ENCODE measurements at places on chromosomes 16 and 17.

GRCh38 chr16:55056585-55057401 is 126.1 kb downstream of the IRX5 start:
- peak; percentile 34 for DNase-seq

DNA sequence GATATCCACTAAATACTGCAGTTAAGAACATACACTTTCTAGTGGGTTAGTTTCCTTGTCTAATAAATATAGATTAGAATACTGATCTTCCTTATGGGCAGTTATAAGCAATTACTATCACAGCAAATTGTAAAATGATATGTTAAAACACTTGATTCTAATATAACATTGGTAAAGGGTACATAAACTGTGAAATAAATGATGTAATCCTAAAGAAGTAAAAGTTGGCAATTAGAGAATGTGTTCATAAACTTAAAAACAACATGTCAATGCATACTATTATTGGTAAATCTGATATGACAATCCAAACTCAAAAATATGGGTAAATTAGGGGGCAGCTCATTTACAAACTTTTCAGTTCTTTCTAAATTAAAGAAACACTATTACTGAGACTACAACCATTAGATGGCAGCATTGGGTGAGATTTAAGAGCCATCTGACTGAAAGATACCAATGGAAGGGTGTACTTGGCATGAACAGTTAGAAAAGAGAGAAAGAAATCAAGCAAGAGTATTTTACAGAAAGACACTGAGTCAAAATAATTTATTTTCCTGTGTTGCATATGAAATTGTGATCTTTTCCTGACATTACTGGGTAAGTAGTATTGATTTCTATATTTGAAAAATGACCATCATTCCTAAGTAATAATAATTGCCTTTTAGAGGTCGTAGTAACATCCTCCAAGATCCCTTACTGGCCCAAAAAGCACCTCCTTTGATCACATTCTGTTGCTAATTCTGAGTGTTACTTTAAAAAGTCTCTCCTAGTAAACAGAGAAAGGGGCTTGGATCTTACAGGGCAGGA is 119.6 kb downstream of the SPAG9 start:
- peak; percentile 42 for DNase-seq

DNA sequence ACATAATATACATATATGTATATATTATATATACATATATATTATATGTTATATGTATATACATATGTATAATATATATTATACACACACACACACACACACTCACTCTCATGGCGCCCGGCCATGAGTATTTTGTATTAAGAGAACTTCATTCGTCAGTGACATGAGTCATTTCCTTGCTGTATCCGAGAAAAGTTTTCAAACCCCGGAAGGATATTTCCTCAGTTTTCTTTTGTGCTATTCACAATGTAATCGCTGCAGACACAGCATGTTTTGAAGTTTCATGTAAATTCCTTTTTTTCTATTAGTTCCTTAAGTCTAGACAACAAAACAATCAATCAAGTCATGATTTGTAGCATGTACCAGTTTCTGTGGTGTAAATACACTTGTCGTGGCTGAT is 33.3 kb downstream of the OR1D5 start:
- no peak for DNase-seq

GRCh38 chr17:8563024-8563776 is 67.3 kb downstream of the MYH10 start:
- DNase-seq, result no peak

- no peak for DNase-seq
Observed at GRCh38 chr16:69320740-69321073, 9.6 kb downstream of the VPS4A start.

- DNase-seq, result no peak
Observed at GRCh38 chr16:52254746-52255145, 292.2 kb downstream of the TOX3 start.

- no peak for DNase-seq
Observed at GRCh38 chr17:50882851-50883250, 16.7 kb upstream of the TOB1 start.

DNA sequence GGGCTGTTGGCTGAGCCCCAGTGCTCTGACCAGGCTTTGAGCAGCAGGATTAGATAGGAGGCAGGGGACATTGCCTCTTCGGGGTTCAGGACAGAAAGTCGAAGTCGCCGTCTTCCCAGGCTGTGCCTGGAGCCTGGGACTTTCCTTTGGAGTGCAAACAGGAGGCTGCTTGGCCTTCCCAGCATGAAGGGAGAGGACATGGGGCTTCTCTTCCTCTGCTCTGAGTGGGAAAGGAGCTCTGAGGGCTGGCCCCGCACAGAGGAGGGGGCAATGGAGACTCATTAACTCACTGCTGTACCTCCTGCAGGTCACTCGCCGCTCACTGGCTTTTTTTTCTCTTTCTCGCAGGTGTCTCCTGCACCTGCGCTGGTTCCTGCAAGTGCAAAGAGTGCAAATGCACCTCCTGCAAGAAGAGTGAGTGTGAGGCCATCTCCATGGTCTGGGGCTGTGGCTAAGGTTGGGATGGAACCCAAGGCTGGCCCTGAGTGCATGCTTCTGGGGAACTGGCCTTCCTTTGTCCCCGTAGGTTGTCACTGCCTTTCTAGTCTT is 642 bp downstream of the MT1F start:
- DNase-seq, result no peak

DNA sequence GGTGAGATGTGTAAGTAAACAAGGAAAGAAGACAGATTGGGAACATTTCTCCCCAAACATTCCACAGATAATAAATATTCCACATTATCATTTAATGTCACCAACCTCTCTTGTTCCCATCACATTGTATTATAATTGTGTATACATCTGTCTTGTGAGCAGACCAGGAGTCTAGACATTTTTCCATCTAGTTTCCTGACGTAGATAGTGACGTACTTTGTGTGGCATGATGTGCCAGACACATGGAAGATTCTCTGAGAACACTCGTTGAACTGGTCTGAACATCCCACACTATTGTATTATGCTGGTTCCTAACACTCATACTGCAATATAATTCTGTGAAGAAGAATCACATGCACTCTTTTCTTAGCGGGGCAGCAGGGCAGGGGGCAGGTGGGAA is 34.0 kb downstream of the WSB1 start:
- no peak for DNase-seq

DNA sequence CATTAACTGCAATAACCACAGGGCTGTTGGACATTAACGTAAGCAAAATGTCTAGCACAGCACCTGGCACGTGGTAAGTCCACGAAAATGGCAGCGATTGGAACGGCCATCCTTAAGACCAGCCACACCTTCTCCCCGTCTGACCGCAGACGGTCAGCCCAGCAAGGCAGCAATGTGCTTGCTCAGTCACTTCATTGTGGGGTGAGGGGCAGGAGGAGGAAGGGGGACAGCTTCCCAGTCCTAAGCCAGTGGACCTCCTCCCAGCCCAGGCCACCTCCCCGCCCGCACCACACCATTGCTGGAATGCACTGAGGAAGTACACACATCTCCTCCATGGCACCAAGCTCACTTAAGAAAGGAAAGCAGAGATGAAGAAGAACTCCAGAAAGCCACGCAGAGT is 8.6 kb upstream of the MYLK3 start:
- DNase-seq, result no peak

DNA sequence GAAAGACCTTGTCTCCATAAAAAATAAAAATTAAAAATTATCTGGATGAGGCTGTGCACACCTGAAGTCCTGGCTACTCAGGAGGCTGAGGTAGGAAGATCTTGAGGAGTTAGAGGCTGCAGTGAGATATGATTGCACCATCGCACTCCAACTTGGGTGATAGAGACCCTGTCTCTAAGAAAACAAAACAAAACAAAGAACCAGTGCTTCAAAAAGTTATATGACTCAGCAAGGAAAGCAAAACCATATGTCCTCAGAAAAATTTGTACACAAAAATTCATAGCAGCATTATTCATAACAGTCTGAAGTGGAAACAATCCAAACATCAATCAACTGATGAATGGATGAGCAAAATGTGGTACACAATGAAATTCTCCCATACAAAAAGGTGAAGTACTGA is 48.9 kb downstream of the SLFN5 start:
- no peak for DNase-seq

- no peak for DNase-seq
Observed at GRCh38 chr16:75065521-75066149, 50.9 kb downstream of the LDHD start.

DNA sequence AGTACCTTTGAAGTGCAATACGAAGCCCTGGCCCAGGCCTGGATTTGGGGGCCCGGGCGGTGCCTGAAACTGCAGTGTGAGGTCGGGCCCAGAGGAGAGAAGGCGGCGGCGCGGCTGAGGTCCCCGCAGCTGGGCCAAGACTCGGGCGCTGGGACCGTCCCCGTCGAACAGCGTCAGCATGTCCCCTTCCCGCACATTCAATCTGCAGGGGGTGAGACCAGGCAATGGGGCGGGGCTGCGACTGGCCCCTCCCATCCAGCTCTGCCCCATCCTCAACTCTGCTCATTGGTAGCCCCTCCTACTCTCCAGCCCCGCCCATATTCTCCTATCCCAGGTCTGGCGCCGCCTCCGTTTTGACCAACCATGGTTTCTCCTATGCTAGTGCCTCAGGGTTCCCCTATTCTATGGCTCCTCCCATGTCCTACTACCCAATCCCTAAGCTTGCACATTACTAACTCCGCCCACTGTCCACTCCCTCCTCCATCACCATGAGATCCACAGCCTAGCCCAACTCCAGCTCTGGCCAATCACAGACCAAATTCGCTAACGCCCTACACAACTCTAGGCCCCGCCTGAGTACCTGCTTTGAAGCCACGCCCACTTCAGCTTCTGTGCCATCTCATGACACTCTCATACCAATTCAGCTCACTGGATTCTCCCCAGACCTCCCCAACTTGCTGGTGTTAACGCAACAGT is 14.4 kb upstream of the CDIPT start:
- DNase-seq, result no peak

- DNase-seq, result no peak
Observed at GRCh38 chr17:10211666-10212065, 13.3 kb upstream of the GAS7 start.

DNA sequence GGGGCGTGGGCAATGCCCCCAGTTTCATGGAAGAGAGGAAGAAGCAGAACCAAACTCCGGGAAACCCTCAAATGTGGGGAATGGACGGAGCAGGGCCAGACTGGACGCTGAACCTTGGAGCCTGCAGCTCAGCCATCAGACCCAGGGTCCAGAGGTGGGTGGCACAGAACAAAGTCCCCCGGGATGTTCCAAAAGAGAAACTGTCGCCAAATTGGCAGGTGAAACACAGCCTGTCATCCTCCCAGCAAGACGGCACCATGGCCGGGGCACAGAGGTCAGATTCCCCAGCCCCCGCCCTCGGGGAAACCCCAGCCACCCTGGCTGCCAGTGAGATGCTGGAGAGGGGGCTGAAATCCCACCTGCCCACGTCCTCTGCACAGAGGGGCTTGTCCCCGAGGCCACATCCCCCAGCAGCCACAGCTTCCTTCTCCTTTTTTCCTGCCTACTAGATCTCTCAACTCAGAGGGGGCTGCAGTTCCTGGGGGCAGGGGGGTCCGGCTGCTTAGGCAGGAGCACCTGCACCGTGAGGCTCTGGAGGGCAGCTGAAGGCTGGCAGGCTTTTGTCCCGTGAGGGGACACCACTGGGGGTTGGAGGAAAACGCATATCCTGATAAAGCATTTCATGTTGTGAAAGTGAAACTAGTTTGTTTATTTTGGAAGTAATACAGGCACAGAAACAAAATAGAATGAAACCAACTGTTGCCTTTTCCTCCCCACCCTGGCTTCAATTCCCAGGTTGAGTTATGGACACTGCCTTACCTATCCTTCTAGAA is 1.2 kb upstream of the SECTM1 start:
- DNase-seq, result no peak

GRCh38 chr16:12311309-12311708 is 334.8 kb downstream of the SNX29 start:
- DNase-seq, result no peak

DNA sequence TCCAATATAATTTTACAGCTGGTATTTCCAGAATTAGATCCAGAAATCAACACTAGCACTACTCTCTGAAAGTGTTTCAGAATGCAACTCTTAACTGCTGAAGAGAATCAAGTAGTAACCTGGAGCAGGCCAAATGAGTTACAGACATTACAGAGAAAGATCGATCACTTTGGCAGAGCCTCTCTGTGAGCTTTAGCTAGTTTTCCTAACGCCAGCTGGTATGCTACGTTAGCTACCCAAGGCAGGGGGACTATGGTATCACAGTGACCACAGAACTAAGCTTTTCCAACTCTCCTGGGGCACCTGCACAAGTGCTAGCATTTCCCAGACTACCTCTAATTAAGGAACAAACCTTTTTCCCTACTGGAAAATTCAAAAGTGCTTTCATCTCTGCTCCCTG is 30.4 kb downstream of the TRAF4 start:
- no peak for DNase-seq

- no peak for DNase-seq
Observed at GRCh38 chr17:81695211-81695610, 8.0 kb upstream of the MRPL12 start.

- no peak for DNase-seq
Observed at GRCh38 chr17:37786481-37786880, 41.6 kb upstream of the HNF1B start.

- no peak for DNase-seq
Observed at GRCh38 chr16:5444189-5444588, 346.6 kb upstream of the EEF2KMT start.

DNA sequence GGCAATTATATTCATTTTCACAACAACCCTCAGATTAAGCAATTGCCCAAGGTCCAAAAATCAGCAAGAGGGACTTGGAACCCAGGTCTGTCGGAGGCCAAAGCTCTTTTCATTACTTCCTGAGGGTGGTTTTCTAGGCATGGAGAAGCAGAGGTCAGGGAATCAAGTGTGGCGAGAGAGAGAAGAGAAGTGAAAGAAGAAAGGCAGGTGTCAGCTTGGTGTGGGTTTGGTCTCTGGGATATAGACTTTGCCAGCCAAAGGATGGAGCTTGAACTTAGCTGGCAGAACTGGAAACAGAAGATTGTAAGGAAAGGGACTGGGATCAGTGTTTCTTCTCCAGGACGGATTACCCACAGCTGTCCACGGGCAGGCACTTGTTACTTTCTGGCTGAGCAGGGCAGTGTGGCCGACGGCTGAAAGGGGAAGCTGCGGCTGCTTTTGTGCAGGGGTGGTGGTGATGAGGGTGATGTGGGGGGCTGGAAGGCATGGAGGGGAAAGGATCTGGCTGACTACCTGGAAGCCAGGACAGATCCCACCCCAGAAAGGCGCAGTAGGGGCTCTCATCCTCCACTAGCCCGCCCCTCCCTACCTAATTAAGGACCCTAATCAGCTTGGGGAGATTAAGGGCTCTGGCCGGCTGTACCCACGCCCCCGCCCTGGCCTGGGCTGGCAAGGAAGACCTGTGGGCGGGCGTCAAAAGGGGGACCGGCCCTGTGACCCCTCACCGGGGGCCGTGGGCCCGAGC is at the start of gene GUCY2D:
Gene GUCY2D, plus strand, starts transcription at position 640 of the 745 bp plus-strand sequence. CDS start 433 bp downstream, outside the sequence.
- no peak for DNase-seq

- DNase-seq, result no peak
Observed at GRCh38 chr17:76092526-76093413, 10.8 kb downstream of the EXOC7 start.

Measured in NCI-H2227 treated with DMSO at 0.1 percent for 48 hours (cell line).